ENCODE measurements at places on chromosomes 2 and 18.
A peak's percentile ranks its signal among the peaks of the same experiment; 100 is the strongest.

- DNase-seq: no peak
Measured at GRCh38 chr2:34307636-34308035, 708.5 kb upstream of the FAM98A start.

DNA sequence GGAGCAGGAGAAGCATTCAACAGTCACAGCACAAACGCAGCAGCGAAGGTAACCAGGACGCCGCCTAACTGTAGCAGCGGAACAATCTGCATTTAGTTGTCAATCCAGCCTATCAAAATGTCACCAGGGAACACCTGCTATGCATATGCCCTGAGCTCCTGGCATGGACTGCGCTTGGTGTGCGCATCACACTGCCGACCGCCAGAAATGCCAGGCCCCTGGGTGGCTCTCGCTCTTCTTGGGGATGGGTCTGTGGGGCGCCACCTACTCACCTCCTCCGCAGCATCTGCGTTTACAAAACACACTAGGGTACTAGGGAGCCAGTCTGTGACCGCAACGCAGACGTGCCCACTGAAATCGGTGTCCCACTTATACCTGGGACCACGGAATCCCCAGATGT, 31.7 kb downstream of the ZNF516 start:
- no peak for DNase-seq

GRCh38 chr2:43402452-43402937, 176.1 kb upstream of the ZFP36L2 start:
- DNase-seq: no peak

- DNase-seq: no peak
Measured at GRCh38 chr2:199148076-199148845, 309.5 kb downstream of the SATB2 start.

DNA sequence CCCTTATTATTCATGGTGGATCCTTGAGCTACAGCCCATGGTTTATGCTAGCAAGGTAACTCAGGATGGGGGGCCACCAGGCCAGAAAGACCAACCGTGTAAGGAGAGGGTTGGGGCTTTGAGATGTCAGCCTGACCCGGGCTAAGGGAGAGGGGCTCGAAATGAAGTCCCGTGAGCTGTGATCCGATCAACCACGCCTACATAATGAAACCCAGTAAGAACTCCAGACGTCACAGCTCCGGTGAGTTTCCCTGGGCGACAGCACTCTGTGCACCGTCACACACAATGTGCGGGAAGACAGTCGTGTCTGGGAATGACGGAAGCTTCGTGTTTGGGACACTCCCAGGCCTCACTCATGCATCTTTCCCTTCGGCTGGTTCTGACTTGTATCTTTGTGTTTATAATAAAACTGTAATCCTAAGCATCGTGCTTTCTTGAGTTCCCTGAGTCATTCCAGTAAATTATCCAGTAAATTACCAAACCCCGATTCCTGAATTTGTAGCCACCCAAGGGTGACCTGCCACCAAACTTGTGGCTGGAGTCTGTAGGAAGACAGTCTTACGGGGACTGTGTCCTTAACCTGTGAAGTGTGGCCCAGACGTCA, 44.2 kb downstream of the CYP27C1 start:
- no peak for DNase-seq

GRCh38 chr2:233223059-233223894, 28.2 kb upstream of the ATG16L1 start:
- no peak for DNase-seq

DNA sequence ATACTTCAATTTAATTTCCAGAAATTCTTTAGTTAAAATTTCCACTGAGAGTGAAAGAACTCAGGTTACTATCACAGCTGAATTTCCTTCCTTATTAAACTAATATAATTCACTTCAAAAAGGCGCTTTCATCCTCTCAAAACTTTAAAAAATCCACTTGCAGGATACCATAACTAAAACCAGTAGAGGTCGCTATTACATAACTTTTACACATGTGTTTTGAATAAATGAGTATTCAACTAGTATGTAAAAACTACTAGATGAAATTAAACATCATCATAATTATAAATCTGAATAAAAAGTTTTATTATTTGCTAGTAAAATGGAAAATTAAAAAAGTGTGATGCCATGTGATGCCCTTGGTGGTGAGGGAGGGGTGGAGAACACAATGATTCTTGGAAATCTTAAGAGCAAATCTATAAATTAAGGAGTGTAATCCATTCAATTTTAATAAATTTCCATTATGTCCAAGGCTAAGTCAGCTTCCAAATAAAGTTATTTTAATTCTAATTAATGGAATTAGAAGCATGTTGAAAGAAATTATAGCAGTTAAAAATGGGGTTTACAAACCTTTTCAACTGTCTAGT, 61.4 kb downstream of the SOS1 start:
- peak; percentile 18 for DNase-seq

GRCh38 chr2:178074123-178075005, 1.8 kb upstream of the PDE11A start:
- DNase-seq: peak; percentile 18

DNA sequence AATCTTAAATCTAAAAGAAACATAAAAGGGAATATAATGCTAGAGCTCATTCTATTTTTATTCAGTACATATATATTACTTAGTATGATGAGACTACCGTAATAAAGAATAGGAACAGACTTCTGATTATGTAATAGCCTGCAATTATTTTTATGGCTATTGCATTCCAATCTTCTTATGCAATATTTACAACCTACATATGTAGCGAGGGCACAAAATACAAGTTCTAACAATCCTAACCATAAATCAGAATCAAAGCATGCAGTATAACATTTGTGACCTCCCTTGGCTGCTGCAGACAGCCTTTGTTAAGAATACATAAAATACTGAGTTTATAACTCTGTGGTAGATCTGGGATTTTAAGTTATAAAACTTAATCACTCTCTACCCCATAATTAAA, 177.6 kb downstream of the BABAM2 start:
- DNase-seq: no peak

- DNase-seq: peak; percentile 43
Measured at GRCh38 chr2:138997856-138998517, 217.8 kb upstream of the NXPH2 start.

DNA sequence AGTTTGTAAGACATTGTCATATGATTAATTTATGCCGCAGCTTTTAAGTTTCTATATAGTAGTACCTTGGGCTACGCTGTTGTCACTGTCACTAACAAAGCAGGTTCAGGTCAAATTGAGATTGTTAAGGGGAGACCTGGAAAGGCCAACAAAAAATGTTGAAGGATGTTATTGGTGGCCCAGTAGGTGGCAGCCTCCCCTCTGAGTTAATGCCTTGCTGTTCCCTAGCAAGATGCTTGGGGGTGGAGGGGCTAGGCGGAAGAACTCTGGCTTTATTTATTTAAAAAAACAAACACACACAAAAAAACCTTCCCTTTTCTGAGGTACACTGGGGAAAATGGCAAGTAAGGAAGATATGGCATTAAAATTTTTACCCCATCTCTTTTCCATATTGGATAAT, 128.3 kb upstream of the ATP5MC3 start:
- no peak for DNase-seq

- DNase-seq: no peak
Measured at GRCh38 chr18:25661831-25662230, 309.9 kb upstream of the ZNF521 start.

DNA sequence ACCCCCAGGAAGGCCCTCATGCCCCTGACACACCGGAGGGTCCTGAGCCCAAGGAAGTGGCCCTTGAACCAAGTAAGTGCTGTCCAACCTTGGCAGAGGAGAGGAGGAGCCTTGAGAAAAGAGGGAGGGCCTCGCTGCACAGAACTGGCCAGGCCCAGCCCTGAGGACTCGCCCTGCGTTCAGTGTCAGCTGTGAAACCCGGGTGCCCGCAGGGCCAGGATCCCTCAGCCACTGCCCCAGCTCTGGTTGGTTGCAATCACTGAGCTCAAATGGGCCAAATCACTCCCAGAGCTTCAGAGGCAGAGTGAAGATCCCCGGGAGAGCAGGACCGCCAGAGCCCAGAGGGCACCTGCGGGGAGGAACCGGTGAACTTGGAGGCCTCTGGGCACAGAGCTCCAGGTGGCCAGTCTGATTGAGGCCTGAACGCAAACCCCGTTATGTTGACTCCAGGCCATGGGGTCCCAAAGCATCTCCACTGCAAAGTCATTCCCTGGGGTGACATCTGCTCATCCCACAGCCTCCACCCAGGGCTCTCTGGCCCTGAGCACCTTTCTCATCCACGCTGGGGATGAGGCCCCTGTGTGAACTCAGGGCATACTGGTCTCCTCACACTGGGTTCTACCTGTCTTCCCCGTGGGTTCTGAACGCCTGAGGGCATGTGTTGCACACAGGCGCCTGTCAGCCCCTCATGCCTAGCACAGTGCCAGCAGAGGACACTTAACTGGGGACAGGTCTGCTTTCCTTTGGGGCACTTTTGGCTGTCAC, 11.9 kb downstream of the GBX2 start:
- DNase-seq: no peak

DNA sequence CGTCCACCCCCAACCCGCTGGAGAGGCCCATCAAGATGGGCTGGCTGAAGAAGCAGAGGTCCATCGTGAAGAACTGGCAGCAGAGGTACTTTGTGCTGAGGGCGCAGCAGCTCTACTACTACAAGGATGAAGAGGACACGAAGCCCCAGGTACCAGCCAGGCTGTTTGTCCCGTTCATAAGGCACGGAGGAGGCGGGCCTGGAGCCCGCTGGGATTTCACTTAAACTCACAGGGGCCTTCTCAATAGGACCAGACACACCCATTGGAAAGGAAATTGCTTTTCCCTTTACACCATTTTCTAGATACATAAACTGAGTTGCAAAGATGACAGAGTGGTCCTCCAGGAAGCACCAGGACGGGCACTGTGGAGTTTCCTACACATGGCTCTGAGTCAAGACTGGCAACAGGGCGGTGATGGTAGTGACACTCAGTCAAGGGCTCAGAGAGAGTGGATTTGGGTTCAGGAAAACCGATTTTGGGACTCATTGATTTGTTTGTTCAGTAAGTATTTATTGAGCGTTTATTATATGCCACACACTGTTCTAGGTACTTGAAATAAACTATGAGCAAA, 40.7 kb downstream of the ARHGAP25 start:
- DNase-seq: no peak

GRCh38 chr18:63182310-63182772, 137.2 kb downstream of the BCL2 start:
- DNase-seq: no peak

- peak; percentile 47 for DNase-seq
Measured at GRCh38 chr18:11981192-11981542, at the start of gene IMPA2. TSS of gene IMPA2 (plus strand) at chr18:11981507. CDS start at chr18:11981670, 163 bp downstream.

DNA sequence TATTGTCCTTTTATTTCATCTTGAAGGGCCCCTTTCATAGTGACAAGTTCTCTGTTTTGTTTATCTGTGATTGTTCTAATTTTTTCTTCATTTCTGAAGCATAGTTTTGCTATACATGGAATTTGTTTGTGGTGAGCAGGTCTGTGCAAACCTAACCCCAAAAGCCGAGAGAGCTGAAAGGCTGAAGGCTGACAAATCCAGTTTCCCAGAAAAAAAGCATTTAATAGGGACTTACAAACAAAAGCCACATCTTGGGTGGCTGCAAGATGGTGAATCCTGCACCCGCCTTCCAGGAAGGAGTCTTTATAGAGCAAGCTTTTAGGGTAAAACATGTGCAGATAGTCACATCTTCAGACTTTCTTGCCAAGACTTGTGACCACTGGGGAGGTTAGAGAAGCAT, 473.4 kb upstream of the TRIB2 start:
- no peak for DNase-seq

- no peak for DNase-seq
Measured at GRCh38 chr18:36856815-36857214, 27.9 kb downstream of the KIAA1328 start.

DNA sequence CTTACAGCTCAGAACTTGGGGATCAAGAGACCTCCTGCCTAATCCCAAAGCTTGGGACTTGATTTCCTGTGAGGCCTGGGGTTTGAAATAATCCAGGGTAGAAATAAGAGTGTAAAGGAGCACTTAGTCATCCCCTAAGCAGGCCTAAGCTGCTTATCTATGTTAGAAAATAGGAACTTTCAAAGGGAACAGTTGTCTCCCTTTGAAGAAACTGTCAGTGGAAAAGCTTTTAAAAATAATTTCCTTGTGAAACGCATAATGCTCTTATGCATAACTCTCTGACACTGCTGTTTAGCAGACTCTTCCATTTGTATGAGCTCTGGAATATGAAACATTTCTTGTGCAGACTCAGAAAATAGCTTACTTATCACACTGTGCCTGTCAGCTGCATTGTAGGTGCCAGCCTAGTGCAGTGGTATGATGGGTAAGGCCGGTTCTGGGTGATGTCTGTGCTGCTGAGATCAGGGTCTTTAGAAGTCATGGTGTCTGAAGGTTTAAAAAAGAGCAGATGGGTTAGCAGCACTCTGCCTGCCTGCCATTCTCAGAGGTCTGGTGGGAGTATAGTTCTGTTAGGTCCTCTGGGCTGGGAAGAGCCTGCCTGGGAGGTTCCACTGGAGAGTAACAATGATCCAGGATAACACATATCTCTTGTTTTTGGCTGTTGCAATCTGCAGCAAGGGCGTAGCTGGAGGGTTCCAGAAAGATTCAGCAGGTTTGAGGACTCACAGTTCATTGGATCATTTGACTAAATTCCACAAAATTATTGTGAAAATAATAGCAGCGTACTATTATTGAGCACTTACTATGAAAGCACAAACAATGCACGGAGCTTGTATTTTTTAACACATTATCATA, 283.2 kb upstream of the MEX3C start:
- no peak for DNase-seq

- no peak for DNase-seq
Measured at GRCh38 chr18:26040051-26040656, 50.3 kb downstream of the SS18 start.

- DNase-seq: no peak
Measured at GRCh38 chr2:70360661-70361270, 58.9 kb upstream of the FAM136A start.

DNA sequence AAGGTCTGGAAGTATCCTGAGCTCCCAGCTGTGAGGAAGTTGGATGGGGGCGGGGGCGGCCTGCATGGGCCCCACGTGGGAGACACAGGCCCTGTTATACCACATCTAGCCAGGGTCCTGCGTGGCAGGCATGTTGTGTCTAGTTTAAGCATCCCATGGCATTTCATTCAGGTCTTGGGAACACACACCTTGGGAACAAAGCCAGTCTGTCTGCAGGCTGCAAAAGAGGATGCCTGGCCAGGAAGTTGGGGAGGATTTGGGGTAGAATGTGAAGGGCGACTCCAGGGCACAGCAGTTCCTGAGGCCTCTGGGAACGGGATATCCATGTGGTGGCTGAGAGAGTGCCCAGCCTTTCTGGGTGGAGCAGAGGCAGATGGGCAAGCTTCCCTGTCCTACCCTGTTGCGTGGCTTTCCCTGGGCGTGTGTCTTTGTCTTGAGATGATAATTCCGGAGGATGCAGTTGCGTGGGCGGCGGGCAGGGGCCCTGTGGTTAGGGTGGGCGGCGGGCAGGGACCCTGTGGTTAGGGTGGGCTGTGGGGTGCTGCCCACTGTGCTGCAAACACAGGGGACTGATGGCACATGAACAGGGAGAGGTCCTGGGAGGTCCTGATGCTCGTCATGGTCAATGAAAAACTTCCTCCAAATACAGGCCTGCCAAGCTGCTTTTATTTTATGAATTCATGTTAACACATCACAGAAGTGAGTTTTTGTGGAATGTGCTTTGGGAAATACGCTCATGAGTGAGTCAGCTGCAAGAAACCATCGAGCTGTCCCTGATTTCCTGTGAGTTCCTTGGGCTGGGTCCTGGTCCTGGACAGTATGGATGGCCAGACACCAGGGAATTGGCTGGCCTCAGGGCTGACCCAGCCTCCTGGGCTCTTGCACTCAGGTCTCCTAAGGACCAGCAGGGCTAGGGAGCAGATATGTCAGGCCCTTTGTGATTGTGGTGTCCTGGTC, 90.0 kb upstream of the HS6ST1 start:
- DNase-seq: no peak
